ENCODE measurements at places on chromosomes 7 and 10.

- no peak for DNase-seq
These were observed 849.8 kb upstream of the SORCS1 start for GRCh38 chr10:108014145-108014901.

- no peak for DNase-seq
These were observed 163.5 kb downstream of the PARD3 start for GRCh38 chr10:34651416-34652195.

DNA sequence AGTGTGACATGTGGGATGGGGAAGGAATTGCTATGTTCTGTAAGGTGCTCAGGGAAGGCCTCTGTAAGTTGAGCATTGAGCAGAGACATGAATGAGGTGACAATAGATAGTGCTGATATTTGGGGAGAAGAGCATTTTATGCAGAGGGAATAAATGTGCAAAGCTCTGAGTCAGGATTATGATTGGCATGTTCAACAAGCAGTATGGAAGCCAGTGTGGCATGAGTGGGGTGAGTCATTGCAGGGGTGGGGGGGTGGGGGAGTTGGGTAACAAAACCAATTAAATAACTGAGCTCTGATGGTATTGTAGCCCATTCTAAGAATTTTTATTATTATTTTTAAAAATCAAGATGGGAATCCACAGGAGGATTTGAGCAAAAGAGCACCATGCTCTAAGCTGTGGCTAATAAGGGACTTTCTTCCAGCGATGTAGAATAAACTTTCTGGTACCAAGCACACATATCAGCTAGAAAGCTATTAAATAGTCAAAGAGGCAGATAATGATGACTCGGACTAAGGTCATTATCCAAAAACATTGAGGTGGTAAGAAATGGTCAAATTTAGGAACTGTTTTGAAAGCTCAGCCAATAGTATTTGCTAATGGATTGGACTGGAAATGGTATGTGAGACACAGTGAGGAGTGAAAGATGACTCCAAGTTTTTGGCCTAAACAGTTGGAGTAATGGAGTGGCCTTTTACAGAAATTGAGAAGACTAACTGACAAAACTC lies 96.4 kb downstream of the PRKG1 start:
- no peak for DNase-seq

- no peak for DNase-seq
These were observed 8.6 kb upstream of the CACUL1 start for GRCh38 chr10:118763202-118763988.

All from T-helper 22 cell (primary cell).